ENCODE measurements at places on chromosomes 16 and 17.

- peak; percentile 19 for DNase-seq
Observed at GRCh38 chr17:7644775-7645174, 6.0 kb upstream of the ATP1B2 start.

DNA sequence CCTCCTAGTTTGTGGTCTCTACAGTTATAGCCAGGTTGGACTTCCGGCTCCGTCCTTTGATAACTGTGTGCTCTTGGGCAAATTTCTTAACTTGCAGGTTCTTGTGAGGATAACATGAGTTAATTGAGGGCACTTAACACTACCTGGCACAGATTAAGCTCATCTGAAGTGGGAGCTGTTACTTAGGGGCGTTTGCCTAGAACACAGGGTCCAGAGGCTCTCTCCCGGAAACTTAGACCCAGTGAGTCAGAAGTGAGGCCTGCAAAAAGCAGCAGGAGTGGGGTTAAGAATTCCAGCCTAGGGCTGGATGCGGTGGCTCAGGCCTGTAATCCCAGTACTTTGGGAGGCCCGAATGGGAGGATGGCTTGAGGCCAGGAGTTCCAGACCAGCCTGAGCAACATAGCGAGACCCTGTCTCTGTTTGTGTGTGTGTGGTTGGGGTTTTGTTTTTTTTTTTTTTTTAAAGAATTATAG, 1.4 kb downstream of the MVP start:
- no peak for DNase-seq

DNA sequence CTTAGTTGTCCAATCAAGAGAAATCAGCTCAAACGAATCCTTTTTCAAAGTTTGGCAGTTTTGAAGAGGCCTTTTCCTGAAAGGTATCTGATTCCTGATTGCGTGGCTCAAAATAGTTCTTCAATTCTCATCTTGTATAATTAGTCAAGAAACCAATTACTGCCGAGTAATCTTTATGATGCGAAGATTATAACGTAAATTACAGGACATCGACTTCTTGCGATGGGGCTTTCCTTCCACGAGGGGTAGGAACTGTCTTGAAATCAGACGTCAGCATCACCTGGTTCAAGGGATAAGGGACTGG, 644 bp upstream of the ARL2BP start:
- DNase-seq = no peak

DNA sequence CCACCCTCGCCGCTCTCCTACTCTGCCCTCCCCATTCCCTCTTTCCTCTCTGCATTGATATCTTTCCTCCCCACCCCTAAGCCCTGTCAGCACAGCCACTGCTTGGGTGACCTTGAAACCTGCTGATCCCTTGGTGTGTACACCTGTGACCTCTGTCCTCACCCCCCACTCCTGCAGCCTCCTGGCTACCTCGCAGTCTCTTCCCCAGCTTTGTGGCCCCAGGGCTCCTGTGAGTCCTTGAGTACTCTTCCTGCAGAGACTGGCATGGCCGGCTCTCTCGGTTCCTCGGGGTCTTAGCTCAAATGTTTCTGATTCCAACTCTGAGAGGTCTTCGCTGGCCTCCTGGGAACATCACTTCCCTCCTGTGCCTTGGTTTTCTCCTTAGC, 31.7 kb downstream of the ADCY7 start:
- no peak for DNase-seq

DNA sequence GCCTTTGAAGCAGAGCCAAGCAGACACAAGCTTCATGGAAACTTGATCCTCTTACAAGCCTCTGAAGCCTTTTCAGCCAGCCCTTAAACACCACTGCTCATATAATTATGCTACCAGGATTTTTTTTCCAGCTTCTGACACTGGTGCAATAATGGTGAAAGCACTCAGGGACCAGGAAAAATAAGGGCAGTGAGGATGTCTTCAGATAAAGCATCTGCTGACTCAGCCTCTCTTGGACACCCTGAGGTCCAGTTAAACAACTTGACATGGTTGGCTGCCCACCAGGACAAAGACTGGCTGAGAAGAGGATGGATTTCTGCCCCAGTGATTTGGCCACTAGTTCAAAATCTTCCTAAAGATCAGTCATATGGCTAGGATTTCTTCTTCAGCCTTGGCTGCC, 124.2 kb upstream of the N4BP1 start:
- DNase-seq = no peak

DNA sequence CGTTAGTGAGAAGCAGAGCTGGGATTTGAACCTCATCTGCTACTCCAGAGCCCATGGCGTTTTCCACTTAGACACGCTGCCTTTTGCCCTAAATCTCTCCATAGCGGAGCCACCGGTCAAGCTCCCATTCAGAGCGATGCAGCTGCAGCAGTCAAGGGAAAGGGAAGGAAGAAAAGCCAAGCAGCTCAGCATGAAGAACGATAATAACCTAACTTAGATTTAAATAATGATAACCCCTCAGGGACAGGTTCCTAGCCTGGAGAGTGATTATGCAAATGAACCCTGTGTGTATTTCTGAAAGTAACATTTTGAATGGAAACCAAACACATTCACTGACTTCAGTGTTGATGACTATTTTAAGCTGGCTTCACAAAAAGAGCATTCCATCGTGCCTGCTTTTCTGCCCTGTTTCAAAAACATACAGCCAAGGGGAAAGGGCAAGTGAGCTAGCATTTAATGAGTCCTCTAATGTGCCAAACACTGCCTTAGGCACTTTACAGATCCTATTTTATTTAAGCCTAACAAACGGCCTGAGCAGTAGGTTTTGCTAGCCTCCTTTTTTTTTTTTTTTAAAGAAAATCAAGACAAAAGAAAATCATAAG, 798.3 kb downstream of the CDH8 start:
- DNase-seq = no peak

DNA sequence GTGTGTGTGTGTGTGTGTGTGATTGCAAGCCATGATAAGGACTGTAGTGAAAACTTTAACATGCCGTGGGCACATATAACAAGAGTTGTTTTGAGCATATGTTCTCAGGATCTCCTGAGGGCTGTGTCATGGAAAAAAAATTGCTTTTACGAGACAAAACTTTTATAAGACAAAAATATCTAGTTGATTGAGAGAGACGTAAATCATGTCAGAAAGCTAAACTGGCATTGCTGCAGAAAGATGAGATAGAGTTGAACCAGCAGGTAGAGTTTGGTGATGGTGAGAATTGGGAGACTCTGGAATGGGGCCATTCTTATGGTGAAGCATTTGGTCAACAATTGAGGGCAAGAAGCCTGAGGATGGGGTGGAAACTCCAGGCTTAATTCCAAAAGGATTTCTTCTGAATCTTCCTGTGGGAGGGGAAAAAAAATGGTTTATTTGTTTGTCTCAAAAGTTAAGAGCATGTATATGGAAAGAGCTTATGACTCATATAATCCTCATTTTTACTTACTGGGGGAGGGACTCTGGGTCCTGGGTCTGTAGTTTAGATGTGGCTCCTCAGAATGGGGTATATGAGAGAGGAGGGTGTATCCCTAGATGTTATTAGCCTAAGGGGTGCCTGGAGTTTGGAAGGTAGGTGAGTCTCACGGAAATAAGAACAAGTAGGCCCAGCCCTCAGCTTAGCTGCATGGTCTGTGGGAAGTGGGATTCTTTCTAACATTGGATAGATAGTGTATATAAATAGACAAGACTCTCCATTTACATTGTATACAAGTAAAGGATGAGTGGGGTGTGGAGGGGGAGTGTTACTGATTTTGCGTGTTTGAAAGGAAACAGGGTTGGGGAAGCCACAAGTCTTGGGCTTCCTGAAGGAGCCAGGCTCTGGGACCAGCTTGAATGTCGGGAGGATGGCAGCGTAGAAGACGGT, 7.1 kb downstream of the MINK1 start:
- DNase-seq = no peak

GRCh38 chr17:40557531-40558299, 7.6 kb downstream of the CCR7 start:
- peak; percentile 8 for DNase-seq

GRCh38 chr16:49716339-49716934, 139.5 kb downstream of the ZNF423 start:
- DNase-seq = no peak

DNA sequence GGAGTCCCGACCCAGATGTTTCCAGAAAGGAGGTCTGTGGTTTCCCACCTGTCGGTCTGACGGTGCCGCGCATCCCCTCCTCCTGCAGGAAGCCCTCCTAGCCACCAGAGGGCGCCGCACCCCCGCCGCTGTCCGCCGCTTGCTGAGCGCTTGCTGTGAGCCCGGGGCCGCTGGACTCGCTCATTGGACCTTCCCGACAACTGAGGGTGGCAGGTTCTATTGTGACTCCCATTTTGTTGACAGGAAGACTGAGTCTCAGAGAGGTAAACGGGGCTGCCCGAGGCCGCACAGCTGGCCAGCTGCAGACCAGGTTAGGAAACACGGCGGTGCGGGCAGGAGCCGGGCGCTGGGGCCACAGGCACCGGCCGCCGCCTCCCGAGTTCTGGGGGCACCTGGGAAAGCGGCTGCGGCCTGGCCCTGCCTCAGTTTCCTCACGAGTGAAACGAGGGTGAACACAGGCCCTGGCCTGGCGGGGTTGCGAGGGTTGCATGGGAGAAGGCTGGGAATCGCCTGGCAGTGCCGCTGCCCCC, 191.1 kb upstream of the CIBAR2 start:
- DNase-seq = peak; percentile 85

Data from activated CD4-positive, alpha-beta memory T cell treated with anti-CD3 and anti-CD28 coated beads for 36 hours (primary cell).